ENCODE measurements at places on chromosomes 11 and 22.

DNA sequence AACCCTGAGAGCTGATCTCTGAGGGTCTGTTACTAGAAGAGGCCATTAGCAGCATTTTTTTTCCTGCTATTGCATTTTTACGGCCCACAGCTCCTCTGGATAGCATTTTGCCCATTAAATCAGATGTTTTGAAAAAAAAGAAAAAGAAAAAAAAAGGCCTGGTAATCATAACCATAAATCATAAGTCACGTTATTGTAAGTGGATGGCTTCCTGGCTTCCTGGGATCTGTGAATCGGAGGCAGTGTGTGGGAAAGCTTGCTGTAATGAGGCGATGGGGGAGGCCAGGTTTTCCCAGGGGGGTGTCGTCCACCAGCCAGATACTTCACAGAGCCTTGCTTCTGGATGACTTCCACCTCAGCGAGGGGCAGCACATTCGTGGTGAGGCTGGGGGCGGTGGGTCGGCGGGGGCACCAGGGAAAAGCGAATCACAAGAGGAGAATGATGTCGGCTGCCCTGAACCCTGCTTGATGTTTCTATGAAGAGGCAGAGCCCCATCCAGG lies 106.5 kb upstream of the SYT13 start:
- no peak for DNase-seq

GRCh38 chr22:29626497-29627195 lies 23.2 kb downstream of the NF2 start:
- DNase-seq = no peak

DNA sequence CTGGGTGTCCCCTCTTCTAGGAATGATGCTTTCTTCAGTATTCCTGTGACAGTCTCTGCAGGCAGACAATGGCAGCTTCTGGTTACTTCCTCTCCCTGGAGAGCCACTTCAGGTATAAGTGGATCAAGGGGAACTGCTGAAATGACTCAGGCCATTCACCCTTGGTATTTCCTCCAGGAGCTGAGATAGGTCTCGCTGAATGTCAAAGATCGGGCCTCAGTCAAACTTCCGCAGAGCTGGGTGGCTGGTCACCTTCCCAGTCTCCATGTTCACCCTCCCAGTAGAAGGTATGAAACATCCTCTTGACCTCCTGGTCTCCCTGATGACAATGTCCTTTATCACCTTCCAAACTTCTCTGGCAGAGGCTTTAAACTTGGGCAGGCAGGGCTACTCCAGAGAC lies 1.8 kb upstream of the ANKK1 start:
- DNase-seq = no peak

GRCh38 chr22:38474003-38474607 lies 6.2 kb downstream of the KDELR3 start:
- DNase-seq = no peak

DNA sequence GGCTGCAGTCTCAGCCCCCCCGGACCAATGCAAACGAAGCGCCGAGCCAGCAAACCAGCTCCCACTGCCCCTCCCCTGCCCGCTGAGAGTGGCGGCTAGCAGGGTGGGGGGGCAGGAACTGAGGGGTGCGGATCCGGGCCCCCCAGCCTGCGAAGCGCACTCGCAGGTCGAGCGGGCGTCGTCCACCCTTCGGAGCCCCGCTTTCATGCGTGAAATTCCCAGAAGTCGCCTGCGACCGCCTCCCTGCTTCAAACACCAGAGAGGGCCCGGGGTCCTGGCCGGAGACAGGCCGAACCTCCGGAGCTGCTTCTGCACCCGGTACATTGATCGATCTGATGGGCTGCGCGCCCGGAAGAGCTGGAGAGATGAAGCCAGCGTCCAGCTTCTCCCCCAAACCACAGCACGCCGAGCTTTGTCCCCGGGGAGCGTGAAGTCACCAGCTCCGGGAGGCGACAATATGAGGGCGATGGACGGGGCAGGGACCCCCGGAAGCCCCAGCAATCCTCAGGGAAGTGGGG lies 646 bp upstream of the PATZ1 start:
- peak; percentile 29 for DNase-seq

GRCh38 chr22:39543095-39543494 lies 10.5 kb upstream of the RPS19BP1 start:
- peak; percentile 57 for DNase-seq

Data from NCI-H1694 (cell line).